ENCODE measurements at places on chromosomes 1 and 21. TPM values are rescaled to one million over a fixed set of nuclear protein-coding genes. Genes with fewer than 3 reads are reported as not detected.

The SEC16B gene
- total RNA-seq: 0.82 TPM

DNA sequence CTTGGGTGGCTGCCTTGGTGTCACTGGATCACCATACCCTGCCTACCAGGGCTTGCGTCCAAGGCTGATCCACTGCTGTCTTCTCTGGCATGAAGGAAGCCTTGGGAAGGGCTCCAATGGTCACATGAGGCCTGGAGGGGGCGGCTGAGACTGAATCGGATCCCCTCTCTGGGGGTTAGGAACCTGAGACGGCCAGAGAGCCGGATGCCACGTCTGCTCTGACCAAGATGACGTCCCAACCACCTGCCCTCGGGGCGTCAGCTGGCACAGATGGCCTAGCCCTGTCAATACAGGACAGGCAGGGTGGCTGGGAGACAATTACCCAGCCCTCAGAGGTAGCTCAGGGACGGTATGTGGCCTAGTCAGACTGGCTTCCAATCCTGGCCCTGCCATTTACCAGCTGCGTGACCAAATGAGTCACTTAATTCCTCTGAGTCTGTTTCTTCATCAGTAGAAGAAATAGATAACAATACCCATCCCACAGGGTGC lies 5.4 kb downstream of the TRIM62 start:
- DNase-seq: no peak

GRCh38 chr21:25115021-25115420 lies 492.3 kb downstream of the MRPL39 start:
- DNase-seq: no peak

The TESK2 gene
- 3.2 TPM for total RNA-seq

DNA sequence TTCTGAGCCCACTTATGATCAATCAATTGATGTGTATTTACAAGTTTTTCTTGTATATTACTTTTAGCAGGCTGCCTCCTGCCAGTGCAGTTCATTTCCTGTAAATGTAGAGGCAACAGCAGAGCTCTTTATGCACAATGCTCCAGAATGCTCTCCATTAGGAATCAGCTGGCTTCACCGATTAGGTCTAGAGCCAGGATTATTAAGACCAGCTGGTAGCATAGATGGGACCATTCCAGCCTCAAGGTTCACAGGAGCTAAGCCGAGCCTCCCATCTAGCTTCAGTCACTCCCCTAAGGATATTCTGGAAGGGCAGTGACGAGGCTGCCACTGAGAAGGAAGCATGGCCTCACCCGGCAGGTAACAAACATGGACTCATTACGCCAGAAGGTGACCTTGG lies 36.8 kb downstream of the DHRS3 start:
- DNase-seq: no peak

DNA sequence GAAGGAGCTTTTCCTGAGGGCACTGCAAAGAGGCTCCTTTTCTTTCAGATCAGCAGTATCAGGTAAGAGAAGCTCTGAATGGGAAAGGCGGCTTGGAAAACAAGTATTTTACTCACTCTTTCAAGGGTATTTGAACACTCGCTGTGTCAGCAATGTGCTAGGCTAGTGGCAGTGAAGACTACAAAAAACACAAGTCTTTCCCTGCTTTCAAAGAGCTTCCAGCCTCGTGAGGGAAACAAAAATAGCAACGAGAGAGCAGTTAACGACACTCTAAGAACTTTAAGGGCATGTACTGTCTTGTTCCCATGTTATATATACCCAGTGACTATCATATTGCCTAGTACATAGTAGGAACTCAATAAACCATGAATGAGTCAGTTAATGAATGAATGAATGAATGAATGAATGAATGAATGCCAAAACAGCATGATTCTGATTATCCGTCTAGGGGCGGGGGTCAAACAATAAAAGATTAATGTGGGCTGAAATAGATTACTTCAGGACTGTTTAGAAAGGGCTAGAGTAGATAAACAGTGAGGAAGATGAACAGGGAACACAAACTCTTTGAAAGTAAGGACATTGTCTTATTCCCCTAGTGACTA lies 14.2 kb upstream of the MCOLN3 start:
- DNase-seq: no peak

DNA sequence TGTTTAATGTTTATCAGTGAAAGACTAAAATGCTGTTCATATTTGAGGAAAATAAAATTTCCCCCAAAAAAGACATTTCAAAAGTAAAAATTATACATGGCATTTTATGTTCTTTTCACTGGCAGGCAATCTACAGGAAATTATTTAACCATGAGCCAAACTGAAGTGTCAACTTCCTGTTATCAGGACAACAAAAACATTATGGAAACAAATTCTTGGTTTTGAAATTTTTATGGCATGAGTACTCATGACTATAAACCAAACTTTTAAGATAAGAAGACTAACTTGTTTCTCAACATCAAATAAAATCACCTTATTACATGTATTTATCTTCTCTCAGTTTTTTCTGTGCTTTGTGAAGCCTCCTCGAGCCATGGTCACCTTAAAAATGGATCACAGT lies 698.6 kb downstream of the LTN1 start:
- DNase-seq: no peak

GRCh38 chr1:32754317-32755097 lies 51.9 kb upstream of the SYNC start:
- DNase-seq: no peak

- DNase-seq: peak; percentile 11
Observed at GRCh38 chr1:20100632-20101355, 18.5 kb downstream of the PLA2G2D start.

The METTL13 gene
- total RNA-seq: 15.1 TPM

GRCh38 chr1:245870698-245871097 lies 636.4 kb downstream of the SMYD3 start:
- no peak for DNase-seq

The LAMC2 gene
- not detected for total RNA-seq

The GPA33 gene
- not detected for total RNA-seq

- DNase-seq: no peak
Observed at GRCh38 chr1:233240371-233240770, 55.2 kb downstream of the PCNX2 start.

DNA sequence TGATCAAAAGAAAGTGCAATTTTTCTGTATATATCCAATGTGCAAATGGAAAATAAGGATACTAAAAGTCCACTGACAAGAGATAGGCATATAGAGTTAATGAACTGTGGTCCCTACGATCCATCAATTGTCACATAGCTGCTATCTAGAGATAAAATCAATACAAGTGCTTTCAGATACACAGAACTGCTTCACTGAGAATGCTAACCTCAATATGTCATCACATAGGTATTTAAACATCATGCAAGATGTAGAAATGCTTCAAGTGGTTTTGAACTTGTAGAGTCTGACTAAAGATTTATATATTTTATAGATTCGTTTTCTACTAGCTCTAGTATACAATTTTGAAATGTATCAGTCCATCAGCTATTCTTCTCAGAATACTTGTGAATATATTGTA lies 1604.7 kb downstream of the PLA2G4A start:
- no peak for DNase-seq

The FHAD1 gene
- total RNA-seq: 0.47 TPM

DNA sequence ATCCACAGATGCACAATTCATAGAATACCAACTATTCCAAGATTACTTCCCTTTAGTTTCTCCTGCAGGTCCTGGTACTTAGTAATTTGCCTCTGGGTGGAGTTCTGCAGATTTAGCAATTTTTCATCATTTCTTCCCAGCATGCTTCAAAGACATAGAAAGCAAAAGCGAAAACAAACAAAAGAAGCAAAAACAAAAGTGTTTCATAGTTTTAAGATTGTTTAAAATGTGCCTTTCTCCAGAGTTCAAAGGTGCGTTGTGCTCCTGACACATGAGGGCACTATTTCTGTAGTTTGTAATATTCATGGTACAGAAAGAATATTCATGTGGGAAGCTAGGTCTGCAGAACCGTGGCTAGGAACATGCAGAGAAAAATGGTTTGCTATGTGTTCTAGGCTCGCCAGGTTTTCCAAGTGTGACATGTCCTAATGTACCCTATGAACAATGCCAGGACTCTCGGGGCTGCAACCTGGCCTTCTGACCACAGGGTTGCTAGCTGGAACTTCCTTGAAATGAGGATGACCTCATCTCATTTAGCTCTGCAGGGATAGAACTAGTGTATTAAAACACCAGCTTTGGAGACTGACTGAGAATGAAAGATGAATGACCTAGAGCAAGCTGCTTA lies 30.0 kb upstream of the RCSD1 start:
- peak; percentile 35 for DNase-seq

DNA sequence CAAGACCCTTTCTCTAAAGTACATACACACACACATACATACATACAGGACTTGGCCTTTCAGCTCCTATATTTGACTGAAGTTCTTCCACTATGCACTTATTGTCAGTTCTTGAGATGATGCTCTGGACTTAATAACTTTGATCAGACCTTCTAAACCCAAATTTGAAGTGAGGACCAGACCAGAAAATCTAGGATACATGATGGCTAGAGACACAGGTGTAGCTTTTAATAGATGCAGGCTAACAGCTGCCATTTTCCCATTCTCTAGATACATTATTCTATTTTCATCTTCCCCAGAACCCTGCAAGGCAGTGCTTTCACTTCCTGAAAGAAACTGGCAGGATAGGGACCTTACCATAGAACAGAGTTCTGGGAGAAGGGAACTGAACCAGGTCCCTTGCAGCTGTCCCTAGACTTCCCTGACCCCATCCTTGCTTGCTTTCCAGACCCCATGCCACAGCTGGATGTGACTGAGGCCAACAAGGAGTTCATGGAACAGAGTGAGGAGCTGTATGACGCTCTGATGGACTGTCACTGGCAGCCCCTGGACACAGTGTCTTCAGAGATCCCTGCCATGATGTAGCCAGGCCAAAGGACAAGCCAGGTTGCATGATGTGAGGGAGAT lies 14.9 kb upstream of the RAB42 start:
- DNase-seq: no peak

DNA sequence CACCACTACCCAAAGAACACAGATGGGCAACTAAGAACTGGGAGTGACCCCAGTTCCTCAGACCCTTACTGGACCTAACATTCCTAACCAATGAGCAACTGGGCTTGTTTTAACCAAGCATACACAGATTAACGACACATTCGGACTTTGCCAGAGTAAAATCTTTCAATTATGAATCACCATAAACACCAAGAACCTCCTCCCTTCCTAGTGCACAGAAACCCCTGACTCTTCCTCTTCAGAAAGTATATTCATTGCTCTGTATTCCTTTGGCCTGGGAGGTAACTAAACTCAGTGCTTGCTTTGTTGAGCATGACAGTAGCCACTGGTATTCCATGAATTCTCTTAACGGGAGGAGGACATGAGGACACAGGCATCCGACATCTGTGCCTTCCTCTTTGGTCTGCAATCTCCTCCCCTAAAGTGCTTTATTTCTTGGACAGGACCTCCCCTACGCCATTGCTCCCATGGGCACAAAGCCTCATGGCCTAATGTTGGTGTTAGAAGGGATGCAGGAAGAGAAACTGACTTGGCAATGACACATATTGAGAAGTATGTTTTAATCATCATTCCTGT lies 42.7 kb downstream of the SEC16B start:
- peak; percentile 84 for DNase-seq

DNA sequence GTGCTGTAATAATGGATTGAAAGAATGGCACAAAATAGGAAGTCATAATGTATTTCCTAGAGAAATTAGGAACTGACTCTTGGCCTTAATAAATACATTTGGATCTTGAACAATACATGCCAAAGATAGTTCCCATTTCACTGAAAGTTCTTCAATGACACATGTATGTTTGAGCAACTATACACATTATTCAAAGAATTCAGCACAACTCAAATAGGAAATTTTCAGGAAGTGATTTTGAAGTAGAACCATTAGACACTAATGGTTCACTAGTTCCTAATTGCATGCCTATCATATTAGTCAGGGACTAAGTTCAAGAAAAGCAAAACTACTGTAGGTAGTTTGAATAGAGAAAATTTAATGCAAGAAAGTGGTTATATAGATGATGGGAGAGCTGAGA lies 404.7 kb downstream of the LMO4 start:
- no peak for DNase-seq

- no peak for DNase-seq
Observed at GRCh38 chr21:14686466-14687267, 140.6 kb upstream of the SAMSN1 start.

The CD1D gene
- total RNA-seq: not detected

GRCh38 chr1:22518379-22518778 lies 44.9 kb upstream of the EPHA8 start:
- no peak for DNase-seq

GRCh38 chr1:229230893-229231753 lies 39.8 kb upstream of the RAB4A start:
- no peak for DNase-seq

The DDX59 gene
- 16.5 TPM for total RNA-seq

DNA sequence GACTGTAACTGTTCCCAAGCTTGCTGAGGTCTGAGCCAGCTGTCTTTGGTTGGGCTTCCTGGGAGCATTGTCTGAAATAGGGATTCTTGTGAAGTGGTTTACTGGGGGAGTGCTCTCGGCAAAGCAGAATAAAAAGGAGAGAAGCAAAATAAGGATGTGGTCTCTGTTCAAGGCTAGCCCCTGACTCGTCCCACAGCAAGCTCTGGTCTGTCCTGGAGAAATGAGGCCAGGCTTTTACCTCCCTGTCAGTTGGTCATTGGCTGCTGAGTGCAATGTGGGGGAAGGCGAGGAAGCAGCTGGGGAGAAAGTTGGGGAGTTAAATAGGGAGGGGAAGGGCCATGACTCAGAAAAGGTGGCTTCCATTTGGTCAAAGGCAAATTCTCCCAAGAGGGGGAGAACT lies 303.9 kb upstream of the DUSP10 start:
- no peak for DNase-seq

DNA sequence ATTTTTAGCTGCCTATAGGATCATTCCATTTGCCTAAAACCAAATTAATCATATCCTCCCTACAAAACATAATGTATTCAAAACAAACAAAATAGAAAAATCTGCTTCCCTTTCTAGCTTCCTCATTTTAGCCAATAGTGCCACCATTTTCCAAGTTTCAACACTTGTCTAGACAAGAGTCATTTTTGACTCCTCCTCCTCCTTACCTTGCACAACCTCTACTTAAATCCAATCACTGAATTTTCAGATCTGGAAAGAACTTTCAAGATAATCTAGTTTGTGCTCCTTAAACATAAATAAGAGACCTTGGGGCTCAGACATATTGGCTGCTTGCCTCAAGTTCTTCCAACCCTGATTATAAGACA lies 7.4 kb downstream of the STX6 start:
- DNase-seq: no peak

DNA sequence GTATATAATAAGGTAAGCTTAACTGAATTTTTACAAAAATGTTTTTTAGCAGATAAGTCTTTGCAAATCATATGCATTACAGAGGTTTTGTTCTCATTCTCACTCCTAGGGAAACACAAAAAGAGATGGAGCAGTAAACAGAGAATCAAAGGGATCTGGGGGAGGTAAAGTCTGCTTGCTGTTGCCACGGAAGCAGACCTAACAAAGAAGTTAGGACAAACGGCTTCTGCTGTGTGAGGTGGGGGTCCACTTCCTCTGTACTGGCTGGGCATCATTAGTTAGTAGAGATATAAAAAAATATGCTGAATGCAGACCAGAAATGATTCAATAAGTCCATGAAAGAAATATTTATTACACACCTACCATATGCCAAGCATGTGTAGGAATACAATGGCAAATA lies 34.2 kb downstream of the GJA5 start:
- no peak for DNase-seq

All from SJSA1 (cell line).